H4 (cell line): ENCODE measurements at places on chromosomes 1 and 21.

DNA sequence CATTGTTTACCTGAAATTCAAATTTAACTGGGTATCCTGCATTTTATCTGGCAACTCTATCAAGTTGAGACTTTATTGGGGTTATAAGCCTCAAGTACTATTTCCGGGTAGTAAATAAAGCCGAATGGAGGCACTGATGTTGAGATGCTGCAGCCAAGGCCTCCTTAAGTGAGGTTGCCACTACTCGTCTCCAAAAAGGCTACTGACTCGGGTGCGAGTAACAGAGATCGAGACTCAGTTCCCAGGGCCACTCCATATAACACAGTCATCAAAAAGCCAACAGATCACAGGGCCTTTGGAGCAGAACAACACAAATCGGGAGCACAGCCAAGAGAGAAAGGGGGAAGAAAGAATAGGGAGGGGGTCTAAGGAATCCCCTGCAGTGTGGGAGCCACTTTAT is 524 bp downstream of the COPA start:
- DNase-seq = no peak

DNA sequence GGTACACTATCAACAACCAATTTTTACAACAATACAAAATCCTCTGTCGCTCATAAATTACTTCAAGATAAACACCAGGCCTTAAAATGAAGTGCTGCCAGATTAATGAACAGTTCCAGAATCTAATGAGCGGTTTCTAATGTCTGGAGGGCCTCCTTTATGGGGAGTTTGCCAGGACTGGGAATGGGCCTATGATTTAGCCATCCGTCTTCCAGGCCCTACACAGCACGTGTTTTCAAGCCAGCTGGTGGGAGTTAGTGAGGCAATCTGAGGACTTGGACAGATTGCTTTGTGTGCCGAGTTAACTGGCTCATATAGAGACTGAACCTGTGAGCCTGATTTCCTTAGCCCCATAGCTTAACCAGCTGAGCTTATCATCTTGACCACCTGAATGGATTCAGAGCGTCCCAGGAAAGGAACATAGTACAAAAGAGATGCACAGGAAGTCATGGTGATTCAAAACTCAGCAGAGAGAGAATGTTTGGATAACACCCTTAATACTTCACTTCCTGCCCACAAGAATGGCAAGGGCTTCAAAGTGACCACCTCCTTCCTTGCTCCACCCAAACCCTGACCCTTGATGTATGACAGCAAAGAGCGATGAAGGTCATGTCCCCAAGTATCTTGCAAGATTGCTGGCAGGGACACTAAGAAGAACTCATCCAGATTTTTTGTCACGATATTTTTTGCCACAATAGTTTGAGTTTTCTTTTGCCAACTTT is 143.5 kb downstream of the SLC30A10 start:
- DNase-seq = no peak

GRCh38 chr1:111695801-111696200 is 43.4 kb downstream of the INKA2 start:
- no peak for DNase-seq

- DNase-seq = no peak
Measured at GRCh38 chr21:36321325-36322082, 1.5 kb downstream of the MORC3 start.

DNA sequence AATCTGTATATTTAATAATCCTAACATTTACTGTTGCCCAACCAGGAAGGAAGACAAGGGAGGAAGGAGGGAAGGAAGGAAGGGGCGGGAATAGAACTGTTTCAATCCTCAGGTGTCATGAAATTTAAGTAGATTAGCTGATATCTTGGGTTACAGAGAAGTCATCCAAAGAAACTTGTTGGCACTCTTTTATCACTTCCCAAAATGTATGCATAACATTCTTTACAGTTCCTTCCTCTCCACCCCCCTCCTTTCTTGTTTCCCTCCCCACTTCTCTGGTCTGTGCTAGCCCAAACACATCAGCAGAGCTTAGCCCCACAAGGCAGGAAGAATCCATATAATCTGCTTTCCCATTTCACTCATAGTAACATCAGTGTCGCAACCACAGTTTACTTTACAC is 110.9 kb downstream of the ESRRG start:
- no peak for DNase-seq

- no peak for DNase-seq
Measured at GRCh38 chr1:31418626-31419323, 5.8 kb downstream of the SERINC2 start.

GRCh38 chr1:91712981-91713841 is 172.7 kb downstream of the TGFBR3 start:
- no peak for DNase-seq
